Progenitor cell of endocrine pancreas (in vitro differentiated cells): ENCODE measurements at places on chromosomes 12 and 14.
A peak's percentile ranks its signal among the peaks of the same experiment; 100 is the strongest.

DNA sequence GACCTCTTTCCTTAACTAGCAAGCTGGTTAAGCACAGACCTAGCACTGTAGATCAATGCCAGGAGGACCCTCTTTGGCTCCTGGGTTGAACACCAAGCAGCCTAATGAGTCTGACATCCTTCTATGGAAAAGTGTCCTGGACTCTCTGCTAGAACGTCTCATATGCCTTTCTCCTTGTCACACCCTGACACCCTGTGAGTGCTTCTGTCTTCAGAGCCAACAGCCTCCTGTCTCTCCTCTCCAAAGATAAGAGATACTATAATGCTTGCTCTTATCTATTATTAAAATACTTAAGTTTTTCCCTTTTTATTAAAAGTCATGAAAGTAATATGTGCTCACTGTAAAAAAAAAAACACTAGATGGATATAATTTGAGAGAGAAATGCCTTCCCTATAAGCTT is 222.7 kb downstream of the FOXN3 start:
- peaks cover 10% of the 10 kb centered on the region for H3K27me3 ChIP-seq
- no peak overlapping the region for H3K27ac ChIP-seq
- H3K4me3 ChIP-seq: no peak overlapping the region
- DNase-seq: no peak
- peaks cover 8% of the 10 kb centered on the region for H3K36me3 ChIP-seq
- H3K4me1 ChIP-seq: peaks cover 2% of the 10 kb centered on the region

GRCh38 chr12:99146185-99146584 is 501.1 kb downstream of the APAF1 start:
- H3K36me3 ChIP-seq: no peaks in the 10 kb centered on the region
- H3K27me3 ChIP-seq: no peaks in the 10 kb centered on the region
- no peak overlapping the region for H3K4me3 ChIP-seq
- no peaks in the 10 kb centered on the region for H3K4me1 ChIP-seq

GRCh38 chr12:72872238-72872887 is 600.2 kb downstream of the TRHDE start:
- no peak overlapping the region for H3K4me3 ChIP-seq
- peaks cover 2% of the 10 kb centered on the region for H3K4me1 ChIP-seq
- no peaks in the 10 kb centered on the region for H3K36me3 ChIP-seq
- no peak overlapping the region for H3K27ac ChIP-seq
- DNase-seq: no peak

- no peak for DNase-seq
- H3K4me3 ChIP-seq: peak overlapping the region; percentile 87
- H3K27ac ChIP-seq: peak overlapping the region; percentile 93
- peaks cover 8% of the 10 kb centered on the region for H3K4me1 ChIP-seq
These were observed 357 bp downstream of the HOMEZ start for GRCh38 chr14:23285530-23286019.

DNA sequence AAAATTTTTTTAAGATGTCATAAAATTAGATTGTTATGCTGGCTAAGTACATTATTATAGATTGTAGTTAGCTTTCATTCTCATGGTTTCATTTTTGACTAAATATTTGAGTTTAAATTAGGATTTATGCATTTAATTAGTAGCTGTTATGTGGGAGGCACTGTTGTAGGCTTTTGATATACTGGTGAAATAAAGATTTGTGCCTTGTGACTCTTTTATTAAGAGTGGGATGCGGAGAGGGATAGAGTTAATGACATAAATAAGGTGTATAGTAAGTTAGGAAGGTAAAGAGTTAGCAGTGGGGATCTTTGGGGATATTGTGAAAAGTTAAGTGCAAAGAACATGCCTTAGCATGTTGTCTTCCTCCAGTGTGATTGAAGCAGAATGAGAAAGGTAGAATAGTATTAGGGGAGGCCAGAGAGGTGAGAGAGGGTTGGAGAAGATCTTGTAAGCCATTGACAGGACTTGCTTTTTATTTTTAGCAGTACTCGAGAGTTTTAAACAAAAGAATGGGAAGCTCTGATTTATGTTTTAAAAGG is 8.8 kb downstream of the ARHGAP5 start:
- H3K36me3 ChIP-seq: peaks cover 6% of the 10 kb centered on the region
- H3K27ac ChIP-seq: no peak overlapping the region
- peaks cover 45% of the 10 kb centered on the region for H3K4me1 ChIP-seq
- H3K27me3 ChIP-seq: no peaks in the 10 kb centered on the region
